Gastrocnemius medialis (tissue), 4 donors: ENCODE measurements at places on chromosomes 7 and 10. TPM values are rescaled to one million over a fixed set of nuclear protein-coding genes. Genes with fewer than 3 reads are reported as not detected.

Gene DLX6
- not detected for total RNA-seq

DNA sequence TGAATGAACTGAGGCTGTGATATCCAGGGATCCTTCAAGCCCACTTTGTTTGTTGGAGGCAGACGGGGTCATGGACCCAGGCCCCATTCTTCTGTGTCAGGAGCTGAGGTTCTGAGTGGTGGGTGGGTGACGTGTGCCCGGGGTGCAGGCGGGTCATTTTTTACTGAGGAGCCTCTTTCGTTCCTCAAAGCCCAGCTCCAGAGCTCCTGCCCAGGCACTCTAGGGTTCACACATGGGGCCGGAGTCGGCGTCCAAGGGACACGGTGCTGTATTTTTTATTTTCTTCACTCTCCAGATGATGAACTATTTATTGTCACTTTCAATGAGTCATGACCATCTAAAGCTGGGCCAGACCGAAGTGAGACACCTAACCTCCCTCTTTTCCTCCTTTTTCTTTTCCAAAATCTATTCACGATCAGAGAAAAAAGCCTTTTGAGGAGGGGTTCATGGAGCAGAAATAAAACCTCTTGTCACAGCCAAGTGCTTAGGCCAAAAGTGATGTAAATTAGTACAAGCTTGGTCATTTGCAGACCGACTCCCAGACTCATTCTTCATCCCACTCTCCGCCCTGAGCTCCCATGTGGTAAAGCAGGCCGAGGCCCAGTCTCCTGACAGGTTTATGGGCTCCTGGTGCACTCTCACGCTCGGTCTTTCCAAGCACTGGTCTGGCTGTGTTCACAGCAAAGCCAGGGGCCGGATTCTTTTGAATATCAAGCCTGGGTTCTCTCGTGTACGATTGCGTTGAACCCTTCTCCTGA lies 41.4 kb upstream of the PITRM1 start:
- no peak for DNase-seq
- H3K27me3 ChIP-seq, result no peaks in the 10 kb centered on the region
- no peak overlapping the region for H3K4me3 ChIP-seq
- H3K4me1 ChIP-seq, result no peaks in the 10 kb centered on the region
- H3K27ac ChIP-seq, result no peak overlapping the region
- no peaks in the 10 kb centered on the region for H3K36me3 ChIP-seq

- H3K27me3 ChIP-seq, result no peaks in the 10 kb centered on the region
- H3K27ac ChIP-seq, result no peak overlapping the region
- no peaks in the 10 kb centered on the region for H3K4me1 ChIP-seq
Measured at GRCh38 chr7:95440394-95441038, 5.7 kb upstream of the PON2 start.

- no peak overlapping the region for H3K4me3 ChIP-seq
- H3K4me1 ChIP-seq, result peaks cover 13% of the 10 kb centered on the region
- no peak for DNase-seq
- no peaks in the 10 kb centered on the region for H3K36me3 ChIP-seq
Measured at GRCh38 chr10:88933564-88933963, 19.0 kb downstream of the ACTA2 start.

GRCh38 chr10:110192552-110192951 lies 14.9 kb upstream of the MXI1 start:
- no peaks in the 10 kb centered on the region for H3K27me3 ChIP-seq
- no peaks in the 10 kb centered on the region for H3K4me1 ChIP-seq
- H3K27ac ChIP-seq, result no peak overlapping the region
